IMR-90 (cell line): ENCODE measurements at places on chromosomes 2 and 18. TPM values are rescaled to one million over a fixed set of nuclear protein-coding genes. Genes with fewer than 3 reads are reported as not detected.

DNA sequence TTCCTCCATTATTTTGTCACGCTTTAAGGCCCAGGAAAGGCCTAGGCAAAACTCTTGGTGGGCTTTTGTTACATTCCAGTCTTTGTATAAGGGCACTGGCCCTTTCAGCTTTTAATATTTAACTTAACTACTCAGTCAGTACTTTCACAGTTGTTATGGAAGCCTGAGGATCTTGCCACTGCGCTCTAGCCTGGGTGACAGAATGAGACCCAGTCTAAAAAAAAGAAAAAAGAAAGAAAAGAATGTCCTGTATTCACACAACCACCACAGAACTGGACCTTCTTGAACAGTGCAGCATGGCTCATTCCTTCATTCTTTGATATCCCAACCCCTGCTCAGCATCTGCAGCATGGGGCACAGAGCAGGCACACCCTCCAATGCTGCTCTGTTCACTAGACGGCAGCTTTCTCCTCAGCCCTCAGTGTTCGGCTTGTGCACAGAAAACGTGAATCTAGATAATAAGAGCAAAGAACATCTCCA lies 93.4 kb upstream of the MSH2 start:
- no peak overlapping the region for H3K27ac ChIP-seq
- peaks cover 16% of the 10 kb centered on the region for H3K4me1 ChIP-seq
- H3K4me3 ChIP-seq, result no peak overlapping the region
- DNase-seq, result no peak
- no peaks in the 10 kb centered on the region for H3K27me3 ChIP-seq
- no peaks in the 10 kb centered on the region for H3K36me3 ChIP-seq

DNA sequence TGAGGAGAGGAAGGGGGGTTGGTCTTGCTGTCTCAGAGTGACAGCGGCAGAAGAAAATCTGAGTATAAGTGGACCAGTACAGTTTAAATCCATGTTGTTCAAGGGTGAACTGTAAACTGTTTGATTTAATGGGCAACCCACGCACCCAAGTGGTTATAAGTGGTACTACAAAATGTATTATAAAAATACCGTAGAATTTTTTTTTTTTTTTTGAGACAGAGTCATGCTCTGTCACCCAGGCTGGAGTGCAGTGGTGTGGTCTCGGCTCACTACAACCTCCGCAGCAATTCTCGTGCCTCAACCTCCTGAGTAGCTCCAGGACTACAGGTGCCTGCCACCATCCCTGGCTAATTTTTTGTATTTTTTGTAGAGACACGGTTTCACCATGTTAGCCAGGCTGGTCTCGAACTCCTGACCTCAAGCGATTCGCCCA lies 2.1 kb upstream of the CHCHD5 start:
- peak; percentile 68 for DNase-seq
- H3K27me3 ChIP-seq, result no peaks in the 10 kb centered on the region
- no peak overlapping the region for H3K27ac ChIP-seq
- H3K4me1 ChIP-seq, result peaks cover 6% of the 10 kb centered on the region
- no peak overlapping the region for H3K4me3 ChIP-seq
- 0 out of 2 replicates have a peak, but pooled peaks cover 2% of the 10 kb centered on the region for H3K36me3 ChIP-seq

DNA sequence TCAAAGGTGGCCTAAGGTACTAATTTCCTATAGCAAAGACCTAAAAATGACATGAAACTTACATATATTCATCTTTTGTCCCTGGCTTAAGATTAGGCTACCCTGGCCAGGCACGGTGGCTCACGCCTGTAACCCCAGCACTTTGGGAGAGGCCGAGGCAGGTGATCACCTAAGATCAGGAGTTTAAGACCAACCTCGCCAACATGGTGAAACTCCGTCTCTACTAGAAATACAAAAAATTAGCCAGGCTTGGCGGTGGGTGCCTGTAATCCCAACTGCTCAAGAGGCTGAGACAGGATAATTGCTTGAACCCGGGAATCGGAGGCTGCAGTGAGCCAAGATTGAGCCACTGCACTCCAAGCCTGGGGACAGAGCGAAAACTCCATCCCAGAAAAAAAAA lies 5.9 kb downstream of the SRSF7 start:
- H3K27ac ChIP-seq, result no peak overlapping the region
- no peaks in the 10 kb centered on the region; the same call in none of the 2 replicates for H3K4me1 ChIP-seq
- H3K27me3 ChIP-seq, result no peaks in the 10 kb centered on the region
- peaks cover 47% of the 10 kb centered on the region for H3K36me3 ChIP-seq
- H3K4me3 ChIP-seq, result no peak overlapping the region

- H3K27me3 ChIP-seq, result no peaks in the 10 kb centered on the region
- no peak overlapping the region for H3K27ac ChIP-seq
- H3K36me3 ChIP-seq, result no peaks in the 10 kb centered on the region
These were observed 60.6 kb upstream of the DARS1 start for GRCh38 chr2:136045835-136046570.

- no peak overlapping the region for H3K4me3 ChIP-seq
- H3K36me3 ChIP-seq, result no peaks in the 10 kb centered on the region
These were observed 69.8 kb downstream of the EHBP1 start for GRCh38 chr2:62775367-62775668.

GRCh38 chr2:233223059-233223894 lies 28.2 kb upstream of the ATG16L1 start:
- peaks cover 17% of the 10 kb centered on the region for H3K27me3 ChIP-seq
- no peak overlapping the region for H3K4me3 ChIP-seq
- H3K4me1 ChIP-seq, result no peaks in the 10 kb centered on the region
- no peaks in the 10 kb centered on the region for H3K36me3 ChIP-seq
- DNase-seq, result no peak
- no peak overlapping the region for H3K27ac ChIP-seq

- no peak overlapping the region for H3K4me3 ChIP-seq
- no peaks in the 10 kb centered on the region for H3K36me3 ChIP-seq
- peaks cover 4% of the 10 kb centered on the region; the same call in 1 of the 2 replicates for H3K4me1 ChIP-seq
- DNase-seq, result no peak
- H3K27me3 ChIP-seq, result peaks cover 18% of the 10 kb centered on the region
These were observed 229.2 kb downstream of the SLC4A3 start for GRCh38 chr2:219856602-219857001.

GRCh38 chr2:49102146-49102545 lies 52.2 kb downstream of the FSHR start:
- no peak for DNase-seq
- no peaks in the 10 kb centered on the region for H3K36me3 ChIP-seq
- no peaks in the 10 kb centered on the region for H3K4me1 ChIP-seq
- H3K27ac ChIP-seq, result no peak overlapping the region

DNA sequence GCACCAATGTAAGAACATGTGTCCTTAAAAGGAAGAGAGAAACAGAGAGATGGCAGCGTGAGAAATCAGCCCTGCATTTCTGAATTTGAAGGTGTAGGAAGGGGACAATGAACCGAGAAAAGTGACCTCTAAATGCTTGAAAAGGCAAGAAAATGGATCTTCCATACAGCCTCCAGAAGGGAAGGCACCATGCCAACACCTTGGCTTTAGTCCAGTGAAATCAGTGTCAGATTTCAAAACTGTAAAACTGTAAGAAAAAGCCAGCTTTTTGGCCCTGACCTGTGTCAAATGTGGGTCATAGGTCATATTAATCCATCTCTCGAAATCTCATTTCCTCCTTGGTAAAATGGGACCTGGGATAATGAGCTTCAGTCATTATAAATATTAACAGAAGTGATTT lies 762.3 kb downstream of the DCDC2C start:
- H3K27ac ChIP-seq, result no peak overlapping the region
- no peaks in the 10 kb centered on the region for H3K27me3 ChIP-seq
- no peak for DNase-seq
- no peak overlapping the region for H3K4me3 ChIP-seq

- DNase-seq, result no peak
- H3K27me3 ChIP-seq, result no peaks in the 10 kb centered on the region
- no peak overlapping the region for H3K27ac ChIP-seq
- H3K4me1 ChIP-seq, result no peaks in the 10 kb centered on the region
- no peaks in the 10 kb centered on the region for H3K36me3 ChIP-seq
- H3K4me3 ChIP-seq, result no peak overlapping the region
These were observed 267.4 kb upstream of the RAB6C start for GRCh38 chr2:129711816-129712675.

GRCh38 chr18:2847317-2848246 lies 776 bp downstream of the EMILIN2 start:
- H3K27me3 ChIP-seq, result peaks cover 76% of the 10 kb centered on the region
- H3K4me1 ChIP-seq, result peaks cover 2% of the 10 kb centered on the region; the same call in 1 of the 2 replicates
- peak overlapping the region; percentile 27; the same call in 1 of the 2 replicates for H3K4me3 ChIP-seq

GRCh38 chr2:96389736-96390135 lies 54.2 kb downstream of the NCAPH start:
- no peak overlapping the region for H3K27ac ChIP-seq
- DNase-seq, result no peak
- H3K4me3 ChIP-seq, result no peak overlapping the region

DNA sequence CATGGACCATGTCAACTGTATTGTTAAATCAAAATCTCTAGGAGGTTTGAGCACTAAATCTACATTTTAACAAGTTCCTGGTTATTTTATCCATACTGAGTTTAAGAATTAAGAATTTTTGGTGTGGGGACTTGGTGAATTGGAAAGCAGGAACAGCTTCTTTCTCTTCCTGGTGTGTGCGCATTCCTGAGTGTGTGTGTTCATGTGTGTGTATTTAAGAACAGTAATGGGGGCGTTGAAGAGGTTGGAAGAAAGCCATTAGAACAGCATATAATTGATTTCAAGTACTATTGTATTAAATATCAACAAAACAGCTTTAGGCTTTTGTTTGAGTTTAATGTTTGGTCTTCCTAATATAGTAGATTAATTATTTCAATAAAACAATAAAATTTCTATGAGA lies 801.3 kb upstream of the ID2 start:
- H3K27ac ChIP-seq, result no peak overlapping the region
- H3K36me3 ChIP-seq, result no peaks in the 10 kb centered on the region
- H3K4me1 ChIP-seq, result no peaks in the 10 kb centered on the region
- no peak overlapping the region for H3K4me3 ChIP-seq

GRCh38 chr2:21165350-21165749 lies 41.6 kb downstream of the TDRD15 start:
- no peaks in the 10 kb centered on the region for H3K36me3 ChIP-seq
- H3K4me1 ChIP-seq, result no peaks in the 10 kb centered on the region
- peak; percentile 1 for DNase-seq
- H3K27me3 ChIP-seq, result no peaks in the 10 kb centered on the region

- H3K27ac ChIP-seq, result peak overlapping the region; percentile 20; the same call in 1 of the 2 replicates
- peaks cover 4% of the 10 kb centered on the region for H3K4me1 ChIP-seq
- H3K4me3 ChIP-seq, result no peak overlapping the region
- H3K27me3 ChIP-seq, result no peaks in the 10 kb centered on the region
These were observed 358.2 kb upstream of the UBE2E3 start for GRCh38 chr2:180621941-180622918.

DNA sequence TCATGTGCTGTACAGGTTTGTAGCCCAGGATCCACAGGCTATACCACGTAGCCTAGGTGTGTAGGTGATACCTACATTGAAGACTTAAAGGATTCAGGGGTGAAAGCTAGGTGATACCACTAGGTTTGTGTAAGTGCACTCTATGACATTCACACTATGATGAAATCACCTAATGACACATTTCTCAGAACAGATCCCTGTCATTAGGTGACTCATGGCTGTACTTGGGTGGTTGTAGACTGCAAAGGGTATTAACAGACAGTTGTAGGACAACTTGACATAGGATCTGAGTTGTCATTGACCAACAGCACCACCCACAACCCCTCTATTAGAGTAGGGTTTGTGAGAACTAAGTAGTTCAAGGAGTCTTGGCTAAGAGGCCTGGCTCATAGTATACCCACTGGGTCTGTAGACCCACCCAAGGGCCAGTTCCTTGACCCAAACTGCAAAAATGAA lies 27.7 kb upstream of the SMCHD1 start:
- no peak overlapping the region for H3K27ac ChIP-seq
- H3K4me1 ChIP-seq, result no peaks in the 10 kb centered on the region
- no peaks in the 10 kb centered on the region for H3K36me3 ChIP-seq
- no peak overlapping the region for H3K4me3 ChIP-seq

DNA sequence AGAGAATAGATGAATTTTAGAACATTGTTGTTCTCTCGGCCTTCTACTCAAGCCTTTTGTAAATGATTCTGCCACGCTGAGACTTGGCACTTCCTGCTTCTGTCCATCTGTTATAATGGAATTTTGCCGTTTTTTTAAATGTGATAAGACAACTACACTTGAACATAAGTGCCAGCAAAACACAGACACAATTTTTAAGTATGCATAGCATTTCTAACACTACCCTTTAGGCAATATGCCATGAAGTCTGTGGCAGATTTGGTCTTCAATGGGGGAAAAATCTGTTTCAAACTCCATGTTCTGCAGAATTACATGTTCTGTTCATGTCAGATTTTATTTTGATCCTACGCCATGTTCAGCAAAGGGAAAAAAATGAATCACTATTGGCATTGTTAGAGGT lies 1170.7 kb upstream of the SLC39A10 start:
- no peaks in the 10 kb centered on the region for H3K36me3 ChIP-seq
- no peak overlapping the region for H3K4me3 ChIP-seq
- DNase-seq, result no peak

- H3K27me3 ChIP-seq, result no peaks in the 10 kb centered on the region; the same call in 1 of the 2 replicates
- DNase-seq, result no peak
- no peaks in the 10 kb centered on the region for H3K4me1 ChIP-seq
- H3K36me3 ChIP-seq, result no peaks in the 10 kb centered on the region
These were observed 161.6 kb downstream of the CSRNP3 start for GRCh38 chr2:165631089-165631488.

- H3K4me1 ChIP-seq, result no peaks in the 10 kb centered on the region
- DNase-seq, result no peak
- peaks cover 38% of the 10 kb centered on the region for H3K27me3 ChIP-seq
- no peak overlapping the region for H3K27ac ChIP-seq
- no peaks in the 10 kb centered on the region for H3K36me3 ChIP-seq
These were observed 10.3 kb upstream of the NPPC start for GRCh38 chr2:231936491-231936890.

GRCh38 chr2:198456418-198456817 lies 652.0 kb downstream of the PLCL1 start:
- no peak overlapping the region for H3K4me3 ChIP-seq
- H3K27ac ChIP-seq, result no peak overlapping the region
- H3K4me1 ChIP-seq, result no peaks in the 10 kb centered on the region
- DNase-seq, result peak; percentile 15

DNA sequence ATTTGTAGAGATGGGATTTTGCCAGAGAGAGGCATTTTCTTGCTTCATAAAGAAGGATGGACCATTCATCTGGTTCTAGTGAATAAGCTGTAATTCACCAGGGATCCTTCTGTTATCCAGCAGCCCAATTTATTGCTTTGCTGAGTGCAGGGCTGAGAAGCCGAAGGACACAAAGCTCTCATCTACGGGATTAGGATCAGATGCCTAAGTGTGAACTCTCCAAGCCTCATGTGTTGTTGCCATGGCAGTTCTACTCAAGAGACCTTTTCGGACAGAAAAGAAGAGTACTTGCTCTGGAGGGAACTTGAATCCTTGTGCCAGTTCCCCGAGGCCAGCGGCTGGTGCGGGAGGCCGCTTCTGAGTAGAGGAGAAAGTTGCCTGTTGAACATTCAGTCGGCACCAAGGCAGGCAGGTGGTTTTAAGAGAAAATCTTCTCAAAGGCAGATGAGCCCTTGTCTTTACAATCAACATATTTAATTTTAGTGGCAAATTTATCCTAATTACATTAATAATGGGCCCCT lies 38.4 kb upstream of the MBP start:
- no peak for DNase-seq
- H3K4me3 ChIP-seq, result no peak overlapping the region
- H3K27me3 ChIP-seq, result peaks cover 21% of the 10 kb centered on the region
- H3K4me1 ChIP-seq, result peaks cover 2% of the 10 kb centered on the region; the same call in 1 of the 2 replicates

LYG1 gene
- not detected in 2 replicates for total RNA-seq

WDR43 gene
- total RNA-seq, result 220 and 300 TPM in 2 replicates

ACKR3 gene
- not detected in 2 replicates for total RNA-seq

CCDC178 gene
- total RNA-seq, result not detected in 2 replicates

LGALSL gene
- total RNA-seq, result 1.7 and 2.9 TPM in 2 replicates

MLPH gene
- total RNA-seq, result 13.8 and 13.9 TPM in 2 replicates

GAL3ST2 gene
- total RNA-seq, result not detected in 2 replicates

CHN1 gene
- 54.4 and 58.4 TPM in 2 replicates for total RNA-seq

LYPD6B gene
- total RNA-seq, result under 0.01 TPM in 1 of 2 replicates, not detected in the other

POMC gene
- not detected in 2 replicates for total RNA-seq
